ENCODE measurements at places on chromosomes 7 and 10.

DNA sequence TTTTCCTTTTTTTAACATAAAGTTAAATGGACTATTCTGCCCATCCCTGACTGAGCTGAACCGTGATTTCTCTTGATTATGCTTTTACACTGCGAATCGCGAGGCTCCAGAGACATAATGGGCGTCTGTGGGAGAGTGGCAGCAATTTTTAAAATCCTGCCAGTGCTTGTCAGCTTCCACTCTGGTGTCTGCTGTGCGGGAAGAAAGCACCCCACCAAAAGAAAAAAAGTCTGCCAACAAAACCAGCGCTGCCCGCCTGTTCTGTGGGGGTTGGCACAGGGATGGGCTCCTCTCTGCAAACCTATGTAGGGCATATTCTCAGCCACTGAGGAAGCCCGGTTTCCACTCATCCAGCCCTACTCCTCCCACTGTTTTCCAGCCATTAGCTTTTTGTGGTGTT, 592.3 kb upstream of the GALNT17 start:
- DNase-seq, result no peak

DNA sequence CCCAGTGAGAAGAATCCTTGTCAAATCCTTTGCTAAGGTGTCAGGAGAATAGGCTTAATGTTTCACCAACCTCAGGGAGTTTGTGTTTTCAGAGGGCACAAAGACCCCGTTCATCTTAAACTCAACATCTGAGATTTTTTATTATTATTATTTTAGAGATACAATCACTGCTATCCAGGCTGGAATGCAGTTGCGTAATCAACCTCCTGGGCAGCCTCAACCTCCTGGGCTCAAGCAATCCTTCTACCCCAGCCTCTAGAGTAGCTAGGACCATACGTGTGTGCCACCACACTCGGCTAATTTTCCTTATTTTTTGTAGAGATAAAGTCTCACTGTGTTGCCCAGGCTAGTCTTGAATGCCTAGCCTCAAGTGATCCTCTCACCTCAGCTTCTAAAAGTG, 599.2 kb downstream of the KCNMA1 start:
- no peak for DNase-seq

- DNase-seq, result no peak
Observed at GRCh38 chr7:114931656-114932011, 9.7 kb downstream of the MDFIC start.

GRCh38 chr10:108436096-108436495, 1271.6 kb upstream of the SORCS1 start:
- DNase-seq, result no peak

DNA sequence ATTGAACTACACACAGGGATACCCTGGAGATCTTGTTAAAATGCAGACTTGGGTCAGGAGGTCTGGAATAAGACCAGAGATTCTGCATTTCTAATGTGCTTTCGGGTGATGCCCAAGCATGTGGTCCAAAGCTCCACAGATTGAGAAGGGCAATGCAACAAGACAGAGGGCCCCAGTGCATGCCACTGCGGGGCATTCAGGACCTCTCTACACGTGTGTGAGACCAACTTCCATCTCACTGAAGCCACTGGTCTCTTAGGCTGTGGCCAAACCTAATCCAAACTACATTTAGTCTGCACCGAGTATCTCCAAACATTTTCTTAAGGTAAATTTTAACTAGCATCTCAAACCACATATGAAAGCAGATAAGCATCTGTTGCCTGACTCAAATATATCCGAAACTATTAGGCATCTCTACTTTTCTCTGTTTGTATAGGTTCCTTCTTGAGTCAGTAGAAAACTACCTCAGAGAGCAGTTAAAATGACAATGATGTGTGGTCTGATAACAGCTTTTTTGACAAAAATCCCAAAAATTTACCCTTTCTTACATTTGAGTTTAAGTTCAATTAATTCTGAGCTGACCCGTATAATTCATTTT, 107.5 kb downstream of the ELMO1 start:
- no peak for DNase-seq

- no peak for DNase-seq
Observed at GRCh38 chr10:43666552-43666951, 17.9 kb upstream of the ZNF32 start.

- DNase-seq, result no peak
Observed at GRCh38 chr10:124916098-124916584, 25.8 kb upstream of the ZRANB1 start.

- DNase-seq, result no peak
Observed at GRCh38 chr7:69696054-69696591, 97.8 kb downstream of the AUTS2 start.

DNA sequence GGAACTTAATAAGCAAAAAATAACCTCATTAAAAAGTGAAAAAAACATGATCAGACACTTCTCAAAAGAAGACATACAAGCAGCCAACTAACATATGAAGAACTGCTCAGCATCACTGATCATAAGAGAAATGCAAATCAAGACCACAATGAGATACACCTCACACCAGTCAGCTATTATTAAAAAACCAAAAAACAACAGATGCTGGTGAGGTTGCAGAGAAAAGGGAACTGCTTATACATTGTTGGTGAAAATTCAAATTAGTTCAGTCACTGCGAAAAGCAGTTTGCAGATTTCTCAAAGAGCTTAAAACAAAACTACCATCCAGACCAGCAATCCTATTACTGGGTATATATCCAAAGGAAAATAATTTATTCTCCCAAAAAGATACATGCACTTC, 513.3 kb downstream of the MDFIC start:
- no peak for DNase-seq

DNA sequence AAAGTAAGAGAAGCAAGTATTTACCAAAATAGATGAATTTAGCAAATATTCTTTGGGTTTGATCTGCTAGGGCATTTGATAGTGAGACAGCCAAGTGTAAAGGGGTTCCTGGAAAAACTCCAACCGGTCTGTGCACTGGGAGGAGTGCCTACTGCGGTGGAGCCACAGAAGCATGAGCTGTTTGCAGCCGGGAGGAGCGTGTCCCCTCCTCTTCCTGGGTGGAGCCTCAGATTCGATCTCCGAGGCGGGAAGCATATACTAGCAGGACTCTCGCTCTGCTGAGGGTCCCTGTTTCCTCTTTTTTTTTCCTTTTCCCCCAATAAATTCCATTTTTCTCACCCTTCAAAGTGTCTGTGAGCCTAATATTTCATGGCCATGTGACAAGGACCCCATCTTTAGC, 45.1 kb upstream of the MET start:
- DNase-seq, result no peak

GRCh38 chr7:27160145-27160545, 3.7 kb upstream of the HOXA7 start:
- no peak for DNase-seq

DNA sequence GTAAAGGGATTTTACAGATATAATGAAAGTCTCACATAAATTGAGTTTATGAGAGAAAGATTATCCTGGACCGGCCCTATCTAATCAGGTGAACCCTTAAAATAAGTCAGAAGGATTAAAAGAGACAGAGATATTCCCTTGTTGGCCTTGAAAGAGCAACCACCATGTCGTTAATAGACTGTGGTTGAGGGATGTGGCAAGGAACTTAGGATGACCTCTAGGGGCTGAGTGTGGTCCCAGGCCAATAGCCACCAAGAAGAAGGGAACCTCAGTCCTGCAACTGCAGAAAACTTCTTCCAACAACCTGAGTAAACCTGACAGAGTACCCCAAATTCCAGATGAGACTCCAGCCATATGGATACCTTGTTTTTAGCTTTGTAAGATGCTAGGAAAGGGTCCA, 121.5 kb downstream of the POLR1F start:
- DNase-seq, result no peak

DNA sequence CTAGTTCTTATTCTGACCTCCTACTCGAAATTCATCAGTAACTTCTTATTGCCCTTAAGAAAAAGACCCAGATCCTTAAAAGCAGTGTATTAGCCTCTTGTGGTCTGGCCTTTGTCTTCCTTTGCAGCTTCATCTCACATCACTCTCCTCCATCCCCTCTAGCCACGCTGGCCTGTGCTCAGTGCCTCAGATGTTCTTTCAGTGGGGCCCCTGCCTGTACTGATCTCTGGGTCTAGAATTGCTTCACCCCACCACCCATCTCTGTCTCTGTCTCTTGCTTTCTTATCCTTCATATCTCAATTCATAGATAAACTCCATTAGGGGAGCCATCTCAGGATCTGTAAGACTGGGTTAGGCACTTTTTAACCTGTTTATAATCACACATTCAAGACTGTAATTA, 1178.5 kb upstream of the C7orf33 start:
- no peak for DNase-seq

- no peak for DNase-seq
Observed at GRCh38 chr10:74406006-74406405, 255.0 kb downstream of the ADK start.

GRCh38 chr7:76268376-76268775, 34.1 kb upstream of the HSPB1 start:
- no peak for DNase-seq

GRCh38 chr7:114989531-114989930, 67.6 kb downstream of the MDFIC start:
- DNase-seq, result no peak

GRCh38 chr7:26995666-26996065, 100.1 kb downstream of the HOXA1 start:
- DNase-seq, result no peak

DNA sequence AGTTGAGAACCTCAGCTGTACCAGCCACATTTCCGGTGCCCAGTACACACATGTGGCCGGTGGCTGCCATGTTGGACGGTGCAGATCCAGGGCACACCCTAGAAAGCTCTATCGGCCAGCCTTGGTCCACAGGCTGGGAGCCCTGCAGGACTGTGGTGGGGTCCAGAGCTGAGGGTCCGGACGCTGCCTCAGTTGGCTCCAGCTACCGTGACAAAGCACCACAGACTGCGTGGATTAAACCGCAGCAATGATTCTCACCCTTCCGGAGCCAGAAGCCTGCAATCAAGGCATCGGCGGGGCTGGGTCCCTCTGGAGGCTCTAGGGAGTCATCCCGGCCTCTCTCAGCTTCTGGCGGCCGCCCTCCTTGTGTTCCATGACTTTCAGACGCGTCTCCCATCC, 50.1 kb downstream of the PDGFA start:
- DNase-seq, result no peak

GRCh38 chr7:21094589-21094988, 307.9 kb upstream of the SP8 start:
- DNase-seq, result no peak

DNA sequence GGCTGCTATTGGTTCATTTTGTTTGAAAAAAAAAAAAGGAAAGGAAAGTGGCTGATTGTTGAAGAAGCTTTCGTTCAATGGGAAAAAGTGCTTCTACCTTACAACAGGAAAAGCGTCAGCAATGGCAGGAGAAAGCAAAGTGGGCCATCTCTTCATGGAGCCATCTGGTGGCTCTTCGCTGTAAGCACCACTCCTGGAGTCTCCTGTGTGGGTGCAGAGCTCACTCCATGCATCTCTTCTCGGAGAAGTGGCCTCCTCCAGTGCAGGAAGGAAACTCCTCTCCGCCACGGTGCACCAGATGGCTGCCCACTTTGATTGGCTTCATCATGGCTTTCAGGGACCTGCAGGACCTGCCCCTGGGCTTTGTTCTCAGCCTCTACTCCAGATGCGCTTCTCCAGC, 250.9 kb downstream of the PTEN start:
- DNase-seq, result no peak

- DNase-seq, result no peak
Observed at GRCh38 chr7:116441534-116441933, 58.0 kb upstream of the CAV2 start.

- DNase-seq, result no peak
Observed at GRCh38 chr10:120613180-120613579, 156.2 kb downstream of the PLPP4 start.

- no peak for DNase-seq
Observed at GRCh38 chr7:137727413-137727812, 119.4 kb downstream of the DGKI start.

GRCh38 chr10:132905661-132906060, 36.7 kb downstream of the CFAP46 start:
- DNase-seq, result no peak

GRCh38 chr7:32536585-32536984, 41.3 kb downstream of the AVL9 start:
- DNase-seq, result no peak
